SIG-M5 (cell line): ENCODE measurements at places on chromosomes 7 and 10.

- DNase-seq: no peak
These were observed 38.1 kb downstream of the LDB3 start for GRCh38 chr10:86706401-86706841.

- DNase-seq: no peak
These were observed 26.1 kb upstream of the GPAM start for GRCh38 chr10:112209684-112210131.

DNA sequence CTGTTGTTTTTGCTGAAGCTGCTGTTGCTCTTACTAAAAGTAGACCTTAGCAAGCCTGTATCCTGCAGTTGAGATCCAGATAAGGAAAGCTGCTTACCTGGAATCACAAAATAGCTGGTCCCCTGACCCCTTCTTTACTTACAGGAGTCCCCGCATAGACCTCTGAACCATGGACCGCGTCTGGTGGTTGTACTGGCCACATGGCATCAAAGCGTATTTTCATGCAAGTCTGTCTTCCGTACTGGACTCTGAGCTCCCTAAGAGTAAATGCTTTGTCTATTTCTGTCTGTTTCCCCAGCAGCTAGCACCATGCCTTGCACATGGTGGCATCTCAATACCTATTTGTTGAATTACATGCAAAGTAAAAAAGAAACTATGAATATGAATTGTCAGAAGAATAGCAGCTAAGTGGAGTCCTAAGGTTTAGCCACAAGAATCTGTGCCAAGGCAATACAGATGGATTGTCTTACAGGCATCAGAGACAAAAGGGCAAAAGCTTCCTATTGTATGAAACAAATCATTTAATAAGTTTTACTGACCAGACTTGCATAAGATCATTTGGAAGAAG is 159.2 kb downstream of the PAXIP1 start:
- no peak for DNase-seq

- DNase-seq: no peak
These were observed 232.3 kb downstream of the ADAM12 start for GRCh38 chr10:126156012-126156411.

GRCh38 chr10:129517680-129518057 is 50.6 kb downstream of the MGMT start:
- DNase-seq: no peak

- no peak for DNase-seq
These were observed 34.4 kb upstream of the AGR3 start for GRCh38 chr7:16916105-16916639.

DNA sequence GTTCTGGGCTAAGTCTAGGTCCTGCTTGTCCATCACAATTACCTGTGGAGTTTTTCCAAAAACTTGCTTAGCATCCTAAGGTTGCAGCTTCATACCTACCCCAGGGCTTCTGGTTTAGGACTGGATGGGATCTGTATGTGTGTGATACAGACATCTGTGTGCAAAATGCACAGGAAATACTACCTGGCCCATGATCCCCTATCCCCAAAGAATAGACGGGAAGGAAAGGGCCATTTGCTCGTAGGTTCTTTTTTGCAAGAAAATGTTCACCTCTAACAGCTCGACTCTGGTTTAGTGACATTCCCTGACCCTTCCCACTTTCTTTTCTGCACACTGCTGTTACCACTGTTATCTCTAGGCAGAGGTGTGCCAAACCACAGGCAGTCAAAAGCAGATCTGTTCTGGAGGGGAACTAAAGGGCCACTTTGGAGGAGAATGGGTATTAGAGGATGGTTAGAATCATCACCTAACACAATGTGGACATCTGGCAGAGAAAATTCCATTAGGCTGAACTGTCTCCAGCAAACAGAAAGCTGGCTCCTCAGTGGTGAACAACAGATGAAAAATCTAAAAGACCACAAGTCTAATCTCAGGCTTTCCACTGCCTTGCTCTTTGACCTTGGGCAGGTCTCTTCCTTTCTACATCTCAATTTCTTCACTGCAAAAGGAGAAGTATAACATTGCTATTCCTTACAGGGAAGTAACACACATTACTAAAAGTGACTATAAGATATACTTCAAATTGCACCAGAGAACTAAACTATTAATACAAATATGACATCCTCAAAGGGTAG is 107.4 kb downstream of the UBE2H start:
- DNase-seq: no peak

DNA sequence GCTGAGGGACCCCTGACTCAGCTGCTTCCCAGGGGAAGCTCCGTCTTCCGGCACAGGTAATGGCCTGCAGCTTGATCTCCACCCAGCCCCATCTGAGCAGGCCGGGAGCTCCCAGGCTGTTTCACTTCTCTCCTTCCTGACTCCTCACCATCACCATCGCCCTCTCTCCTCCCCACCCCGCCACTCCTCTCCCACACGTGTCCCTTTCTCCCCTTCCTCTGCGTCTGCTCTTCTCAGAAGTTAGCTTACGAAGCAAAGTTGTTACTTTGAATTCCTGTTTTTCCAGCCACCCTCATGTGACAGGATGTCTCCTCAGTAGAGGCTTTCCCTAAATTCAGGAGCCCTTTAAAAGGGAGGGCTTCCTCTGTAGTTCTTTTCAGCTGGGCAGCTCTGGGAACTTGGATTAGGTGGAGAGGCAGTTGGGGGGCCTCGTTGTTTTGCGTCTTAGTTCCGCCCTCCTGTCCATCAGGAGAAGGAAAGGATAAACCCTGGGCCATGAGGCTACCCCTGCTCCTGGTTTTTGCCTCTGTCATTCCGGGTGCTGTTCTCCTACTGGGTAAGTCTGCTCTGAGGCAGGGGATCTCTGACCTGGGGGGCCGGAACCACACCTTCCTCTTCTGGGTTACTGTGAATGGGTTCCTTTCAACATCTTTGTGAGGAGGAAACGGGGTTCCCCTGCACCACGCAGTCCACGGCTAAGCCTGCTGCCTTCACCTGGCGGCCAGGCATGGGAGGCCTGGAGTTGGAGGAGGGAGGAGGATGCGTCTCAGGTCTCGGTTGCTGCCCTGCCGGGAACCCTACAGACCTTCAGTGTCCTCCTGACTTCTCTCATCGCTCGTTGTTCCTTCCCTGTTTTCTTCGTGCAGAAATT is at the start of gene MRC1:
Gene MRC1, plus strand, starts transcription at position 378 of the 871 bp plus-strand sequence. Its CDS starts 118 bp downstream, at position 496.
- no peak for DNase-seq

- no peak for DNase-seq
These were observed 171.1 kb upstream of the TMEM196 start for GRCh38 chr7:19944363-19945120.

DNA sequence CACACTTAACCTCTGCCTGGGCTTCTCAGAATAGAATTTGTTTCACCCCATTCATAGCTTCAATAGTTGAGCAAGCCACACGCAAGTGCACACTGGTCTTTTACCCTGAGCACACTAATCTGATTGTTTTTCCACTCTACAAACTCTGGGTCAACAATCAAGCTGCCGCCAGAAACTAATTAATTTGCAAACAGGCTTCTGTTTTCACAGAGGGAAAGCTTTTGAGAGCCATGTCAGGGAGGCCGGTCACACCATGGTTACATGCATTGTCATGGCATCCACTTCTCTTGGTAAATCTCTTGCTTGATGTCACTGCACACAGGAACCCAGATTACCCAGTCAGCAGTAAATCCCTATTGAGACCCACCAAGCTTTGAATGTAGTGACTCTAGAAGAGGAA is 154.2 kb downstream of the SEMA3A start:
- no peak for DNase-seq

- no peak for DNase-seq
These were observed 290.0 kb downstream of the RNLS start for GRCh38 chr10:88293073-88293472.

- DNase-seq: no peak
These were observed 655.8 kb upstream of the ANKRD30A start for GRCh38 chr10:36469585-36469984.

- no peak for DNase-seq
These were observed 232.5 kb downstream of the SH2D4B start for GRCh38 chr10:80770239-80770638.

DNA sequence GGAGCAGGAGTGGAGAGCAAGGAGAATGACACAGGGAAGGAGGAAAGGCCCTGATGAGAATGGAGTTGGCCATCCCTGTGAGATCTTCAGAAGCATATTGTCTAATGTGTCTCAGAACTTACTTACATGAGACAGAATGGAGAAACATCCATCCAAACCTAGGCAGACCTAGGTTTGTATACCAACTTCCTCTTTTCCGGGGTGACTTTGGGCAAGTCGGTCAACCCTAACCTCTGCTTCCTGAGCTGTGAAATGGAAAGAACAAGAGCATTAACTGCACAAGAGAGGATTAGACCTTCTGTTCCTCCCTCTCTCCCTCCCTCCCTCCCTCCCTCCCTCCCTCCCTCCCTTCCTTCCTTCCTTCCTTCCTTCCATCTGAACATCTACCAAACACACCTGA is 4.5 kb downstream of the GHRHR start:
- no peak for DNase-seq

DNA sequence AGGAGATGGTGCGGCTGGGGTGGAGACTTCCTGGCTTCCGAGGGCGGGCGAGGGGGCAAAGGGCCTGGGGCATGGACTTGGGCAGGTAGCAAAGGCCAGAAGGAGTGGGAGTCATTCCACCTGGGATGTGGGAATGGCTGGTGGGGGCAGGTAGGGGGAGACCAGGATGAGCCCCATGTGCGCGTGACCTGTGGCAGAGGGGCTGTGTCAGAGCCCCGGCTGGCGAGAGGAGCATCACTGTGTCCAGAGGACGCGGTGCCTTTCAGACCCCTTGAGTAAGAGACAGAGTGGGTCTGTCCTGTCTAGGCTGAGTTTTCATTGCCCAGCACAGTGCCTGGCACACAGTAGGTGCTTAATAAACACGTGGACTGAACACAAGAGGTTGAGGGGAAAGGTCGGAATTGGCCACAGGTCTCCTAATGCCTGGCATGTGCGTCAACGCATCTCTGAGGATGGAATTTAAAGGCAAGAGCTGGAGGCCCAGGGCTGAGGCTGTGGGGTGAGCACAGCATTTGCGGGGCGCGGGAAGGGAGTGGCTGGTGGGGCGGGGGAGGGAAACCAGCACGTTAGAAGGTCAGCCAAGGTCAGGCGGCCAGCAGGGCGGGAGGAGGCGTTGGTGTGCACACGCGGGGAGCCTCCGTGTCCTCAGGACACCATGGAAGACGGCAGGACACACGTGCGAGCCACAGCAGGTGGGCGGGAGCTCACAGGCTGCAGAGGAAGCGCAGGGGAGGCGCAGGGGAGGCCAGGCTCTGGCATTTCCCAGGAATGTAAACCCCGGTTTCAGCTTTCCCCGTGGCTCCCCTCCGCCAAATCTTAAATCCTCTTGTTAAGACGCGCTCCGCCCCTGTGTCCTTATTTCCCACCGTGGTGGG is 51.8 kb downstream of the CUX1 start:
- no peak for DNase-seq

DNA sequence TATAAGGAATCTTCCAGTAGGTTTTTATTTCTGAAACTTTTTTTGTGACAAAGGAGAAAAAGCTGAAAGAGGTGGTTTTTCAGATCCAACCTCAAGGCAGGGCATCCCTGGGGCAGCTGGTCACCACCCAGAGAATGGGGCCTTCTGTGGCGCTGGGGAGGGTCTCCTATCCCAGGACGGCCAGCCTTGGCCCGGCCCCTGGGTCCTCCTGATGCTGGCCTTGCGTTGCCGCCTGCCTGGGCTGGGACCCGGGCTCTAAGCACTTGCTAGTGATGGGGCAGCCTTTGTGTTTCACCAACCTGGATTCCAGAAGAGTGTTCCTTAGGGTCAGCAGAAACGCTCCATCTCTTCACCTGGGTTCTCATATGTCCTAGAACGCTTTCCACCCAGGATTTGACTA is 16.3 kb downstream of the SHH start:
- DNase-seq: no peak

DNA sequence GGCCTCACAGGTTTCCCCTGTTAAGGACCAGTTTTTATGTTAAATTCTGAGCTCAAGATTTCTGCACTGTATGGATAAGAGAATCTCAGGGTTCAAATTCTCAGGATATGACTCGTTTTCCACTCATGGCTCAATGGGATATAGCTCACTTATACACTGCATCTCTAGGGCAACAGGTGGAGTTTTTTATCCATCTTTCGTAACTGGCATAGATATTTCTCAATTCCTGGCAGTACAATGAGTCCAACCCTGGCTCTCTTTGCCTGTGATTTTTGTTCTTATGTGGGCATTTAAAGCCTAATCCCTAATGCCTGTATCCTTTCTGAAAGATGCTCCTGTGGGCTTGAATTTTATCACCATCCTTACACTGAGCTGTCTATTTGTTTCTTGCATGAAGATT is 7.6 kb downstream of the CCDC172 start:
- DNase-seq: no peak

DNA sequence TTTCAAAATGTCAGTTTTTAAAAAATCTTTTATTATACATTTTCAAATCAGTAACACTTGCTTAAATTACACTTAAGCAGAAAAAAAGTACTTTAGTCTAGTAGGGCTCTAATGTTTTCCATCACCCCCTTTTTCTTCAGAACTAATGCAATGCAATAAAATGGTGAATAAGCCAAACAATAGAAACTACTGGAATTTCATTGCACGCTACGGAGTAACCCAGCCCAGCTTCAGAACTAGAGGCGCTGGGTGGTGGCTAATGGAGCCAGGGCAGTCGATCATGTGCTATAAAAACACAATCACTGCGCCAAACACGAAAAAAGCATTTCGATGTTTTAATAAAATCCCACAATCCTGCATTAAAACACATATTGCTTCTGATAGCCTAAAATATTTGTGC is 59.9 kb upstream of the ODAD2 start:
- no peak for DNase-seq

DNA sequence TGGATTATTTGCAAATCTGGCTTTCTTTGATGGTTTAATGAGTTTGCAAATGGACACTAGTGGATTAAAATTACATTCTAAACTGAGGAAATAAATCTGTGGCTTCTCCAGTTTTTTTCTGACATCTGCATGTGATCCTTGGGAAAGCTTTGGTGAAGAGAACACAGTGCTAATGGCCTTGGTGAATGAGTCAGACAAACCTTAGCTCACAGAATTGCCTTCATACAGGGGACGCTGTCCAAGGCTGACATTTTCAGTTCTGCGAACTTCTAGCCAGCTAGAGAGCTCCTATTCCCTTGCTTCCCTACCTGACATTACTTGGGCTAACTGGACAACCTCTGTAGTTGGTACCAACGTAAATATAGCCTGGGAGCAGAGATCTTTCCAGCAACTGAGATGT is 21.2 kb downstream of the BMPER start:
- DNase-seq: no peak

GRCh38 chr10:4617589-4617988 is 208.4 kb upstream of the AKR1E2 start:
- DNase-seq: no peak

DNA sequence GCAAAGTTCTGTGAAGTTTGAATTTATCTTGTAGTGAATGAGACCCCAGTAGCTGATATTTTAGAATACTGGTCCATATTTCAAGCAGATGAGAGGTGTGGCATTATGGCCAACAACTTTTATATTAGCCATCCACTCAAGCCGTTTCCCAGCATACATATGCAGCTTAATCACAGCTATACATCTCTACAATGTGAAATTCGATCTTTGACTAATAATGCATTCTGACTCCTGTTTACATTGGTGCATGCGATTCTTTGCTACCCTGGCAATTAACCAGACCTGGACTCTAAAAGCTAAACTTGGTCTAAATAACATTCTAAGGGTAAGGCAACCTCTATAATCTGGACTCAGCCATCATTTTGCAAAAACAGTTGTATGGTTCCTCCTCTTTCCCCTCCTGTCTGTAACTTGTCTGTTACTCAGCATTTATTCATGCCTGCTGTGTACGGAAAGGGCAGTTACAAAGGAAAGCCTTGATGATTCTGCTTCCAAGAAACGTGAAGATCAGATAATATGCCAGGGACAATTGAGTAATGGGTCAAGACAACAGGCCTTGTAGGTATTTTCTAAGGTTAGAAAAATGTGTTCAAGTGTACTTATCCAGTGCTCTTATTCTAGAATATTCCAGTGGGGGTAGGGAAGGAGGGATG is 50.6 kb downstream of the PNLIPRP2 start:
- no peak for DNase-seq

- no peak for DNase-seq
These were observed 72.5 kb downstream of the CDK6 start for GRCh38 chr7:92763636-92764423.
